Prostate gland (tissue), 2 donors: ENCODE measurements at places on chromosomes 11 and 22. TPM values are rescaled to one million over a fixed set of nuclear protein-coding genes. Genes with fewer than 3 reads are reported as not detected.

DNA sequence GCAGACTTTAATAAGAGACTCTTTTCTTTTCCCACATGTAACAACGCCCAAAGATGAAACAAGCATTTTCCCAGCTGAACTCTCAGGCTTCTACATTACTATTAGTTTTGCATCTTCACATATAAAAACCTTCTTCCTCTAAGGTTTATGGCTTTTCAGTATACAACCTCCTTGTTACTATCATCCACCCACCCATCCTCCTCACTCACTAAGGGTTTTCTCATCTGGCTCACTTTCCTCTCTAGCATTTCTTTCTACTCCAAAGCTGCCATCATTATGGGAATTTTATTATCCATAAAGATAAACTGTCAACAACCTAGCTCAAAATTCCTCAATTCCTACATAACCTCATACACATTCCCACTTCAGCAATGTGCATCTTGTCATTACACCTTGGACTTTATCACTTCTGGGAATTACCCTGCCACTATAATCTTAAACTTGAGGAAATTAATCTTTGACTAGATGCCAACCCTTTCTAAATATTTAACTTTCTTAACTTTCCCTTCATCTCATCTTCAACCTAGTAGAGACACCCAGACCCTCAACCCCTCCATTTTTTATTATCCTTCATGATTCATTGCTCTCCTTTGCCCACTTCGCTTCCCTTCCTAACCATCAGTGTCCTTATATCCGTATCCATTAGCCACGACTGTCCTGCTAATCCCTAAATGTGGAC, 30.9 kb downstream of the MTMR2 start:
- no peak overlapping the region for H3K4me3 ChIP-seq
- no peak overlapping the region for H3K27ac ChIP-seq
- no peaks in the 10 kb centered on the region for H3K4me1 ChIP-seq

CHRDL2 gene
- total RNA-seq = 0.09 TPM

- H3K4me3 ChIP-seq = no peak overlapping the region
- H3K36me3 ChIP-seq = no peaks in the 10 kb centered on the region
- no peak for DNase-seq
- no peaks in the 10 kb centered on the region for H3K27me3 ChIP-seq
- H3K4me1 ChIP-seq = no peaks in the 10 kb centered on the region
- H3K27ac ChIP-seq = no peak overlapping the region
Measured at GRCh38 chr11:7098235-7098832, 9.5 kb downstream of the RBMXL2 start.

GRCh38 chr11:74926304-74927030, 22.4 kb downstream of the XRRA1 start:
- no peaks in the 10 kb centered on the region for H3K4me1 ChIP-seq
- no peaks in the 10 kb centered on the region for H3K27me3 ChIP-seq
- no peak overlapping the region for H3K4me3 ChIP-seq
- no peak for DNase-seq

DNA sequence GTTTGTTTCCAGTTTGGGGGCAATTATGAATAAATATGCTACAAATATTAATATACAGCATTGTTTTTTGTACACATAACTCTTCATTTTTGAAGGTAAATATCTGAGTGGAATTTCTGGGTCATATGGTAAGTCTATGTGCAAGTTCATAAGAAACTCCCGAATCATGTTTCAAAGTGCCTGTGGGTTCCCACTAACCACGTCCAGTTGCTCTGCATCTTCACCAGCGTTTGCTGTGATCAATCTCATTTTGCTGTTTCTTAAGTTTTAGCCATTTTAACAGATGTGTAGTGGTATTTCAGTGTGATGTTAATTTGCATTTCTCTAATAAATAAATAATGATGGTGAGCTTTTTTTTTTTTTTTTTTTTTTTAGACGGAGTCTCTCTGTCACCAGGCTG, 14.2 kb upstream of the CSRP3 start:
- no peak overlapping the region for H3K27ac ChIP-seq
- H3K36me3 ChIP-seq = no peaks in the 10 kb centered on the region
- peaks cover 2% of the 10 kb centered on the region for H3K27me3 ChIP-seq
- no peaks in the 10 kb centered on the region for H3K4me1 ChIP-seq

GRCh38 chr22:37068859-37069258, 17.3 kb downstream of the KCTD17 start:
- H3K27me3 ChIP-seq = peaks cover 9% of the 10 kb centered on the region
- no peak for DNase-seq
- no peaks in the 10 kb centered on the region for H3K36me3 ChIP-seq
- no peak overlapping the region for H3K4me3 ChIP-seq
- H3K27ac ChIP-seq = no peak overlapping the region
- H3K4me1 ChIP-seq = no peaks in the 10 kb centered on the region

- no peak overlapping the region for H3K4me3 ChIP-seq
- H3K4me1 ChIP-seq = no peaks in the 10 kb centered on the region
- no peaks in the 10 kb centered on the region for H3K27me3 ChIP-seq
- DNase-seq = no peak
Measured at GRCh38 chr22:30223303-30223702, 23.3 kb downstream of the LIF start.

OR51B4 gene
- not detected for total RNA-seq

DNA sequence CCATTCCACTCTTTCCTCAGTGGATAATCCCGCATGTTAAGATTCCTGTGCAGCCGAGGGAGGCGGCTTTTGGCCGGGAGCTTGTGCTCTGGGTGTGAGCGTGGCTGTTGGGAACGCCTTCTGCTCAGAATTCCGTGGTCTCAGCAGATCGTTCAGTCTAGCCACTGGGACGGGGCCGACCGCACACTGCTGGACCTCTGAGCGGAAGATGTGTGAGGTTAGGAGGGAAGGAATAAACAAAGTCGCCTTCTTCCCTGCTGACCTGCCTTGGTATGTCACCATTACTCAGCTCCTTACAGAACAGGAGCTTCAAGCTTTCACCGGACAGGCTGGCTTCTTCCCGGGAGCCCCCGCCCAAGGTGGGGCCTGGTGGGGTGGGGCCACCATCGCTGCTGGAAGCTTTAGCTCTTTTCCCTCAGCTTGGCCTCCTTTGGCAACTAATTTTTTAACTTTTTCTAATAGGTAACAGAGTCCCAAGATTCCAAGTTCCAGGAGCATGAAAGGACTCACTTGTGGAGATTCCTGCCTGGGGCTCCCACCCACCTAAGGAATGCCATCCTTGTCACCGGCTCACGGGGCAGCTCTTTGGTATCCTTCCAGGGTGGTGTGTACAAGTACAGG, 22.5 kb upstream of the SEPTIN5 start:
- no peaks in the 10 kb centered on the region for H3K27me3 ChIP-seq
- H3K4me1 ChIP-seq = no peaks in the 10 kb centered on the region
- no peak for DNase-seq
- no peak overlapping the region for H3K4me3 ChIP-seq

- no peak overlapping the region for H3K4me3 ChIP-seq
- no peaks in the 10 kb centered on the region for H3K27me3 ChIP-seq
- no peaks in the 10 kb centered on the region for H3K36me3 ChIP-seq
- peak overlapping the region; percentile 25 for H3K27ac ChIP-seq
- DNase-seq = no peak
Measured at GRCh38 chr11:15969701-15970329, 386.5 kb downstream of the SOX6 start.

DNA sequence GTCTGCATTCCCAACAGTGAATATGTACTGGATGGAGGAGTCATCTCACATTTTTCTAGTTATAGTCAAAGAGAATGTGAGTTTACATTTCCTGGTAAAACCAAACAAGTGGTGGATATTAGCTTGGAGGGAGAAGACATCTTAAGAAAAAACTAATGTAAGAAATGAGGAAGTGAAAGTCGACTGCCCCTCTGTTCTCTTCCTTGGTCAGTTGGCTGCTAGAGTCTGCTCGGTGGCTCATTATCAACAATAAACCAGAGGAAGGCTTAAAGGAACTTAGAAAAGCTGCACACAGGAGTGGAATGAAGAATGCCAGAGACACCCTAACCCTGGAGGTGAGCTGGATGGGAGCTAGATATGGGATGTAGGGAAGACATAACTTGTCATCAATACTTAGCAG, 5.8 kb downstream of the SLC22A9 start:
- no peak overlapping the region for H3K27ac ChIP-seq
- no peak for DNase-seq
- no peaks in the 10 kb centered on the region for H3K36me3 ChIP-seq
- H3K4me3 ChIP-seq = no peak overlapping the region
- H3K4me1 ChIP-seq = no peaks in the 10 kb centered on the region
- no peaks in the 10 kb centered on the region for H3K27me3 ChIP-seq

DNA sequence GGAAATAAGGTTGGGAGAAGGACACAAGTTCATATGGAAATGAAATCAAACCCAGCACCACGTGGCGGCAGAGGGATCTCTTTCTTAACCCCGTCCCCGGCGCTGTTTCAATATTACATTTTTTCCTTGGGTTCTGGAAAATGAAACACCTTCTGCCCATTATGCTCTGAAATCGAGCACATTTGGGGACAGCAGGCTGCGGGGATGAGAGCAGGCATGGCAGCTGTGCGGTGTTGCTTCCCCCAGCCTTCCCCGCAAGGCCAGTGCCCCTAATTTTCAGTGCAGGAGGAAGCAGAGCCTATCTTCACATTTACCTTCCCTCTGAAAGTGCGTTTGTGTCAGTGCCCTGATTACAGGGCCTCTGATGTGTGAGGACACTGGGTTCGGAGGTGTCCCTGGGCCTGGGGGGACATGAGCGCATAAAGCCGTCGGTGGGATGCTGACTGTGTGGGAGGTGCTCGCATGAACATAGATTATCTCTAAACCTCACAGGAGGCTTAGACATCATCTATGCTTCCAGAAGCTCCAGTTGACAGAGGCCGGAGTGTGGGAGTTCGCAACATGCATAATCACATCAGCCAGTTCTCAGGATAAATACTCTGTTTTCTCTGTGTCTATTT, 921.3 kb downstream of the BRD1 start:
- H3K27me3 ChIP-seq = peaks cover 9% of the 10 kb centered on the region
- H3K4me1 ChIP-seq = no peaks in the 10 kb centered on the region
- no peaks in the 10 kb centered on the region for H3K36me3 ChIP-seq
- H3K4me3 ChIP-seq = no peak overlapping the region
- no peak overlapping the region for H3K27ac ChIP-seq

DNA sequence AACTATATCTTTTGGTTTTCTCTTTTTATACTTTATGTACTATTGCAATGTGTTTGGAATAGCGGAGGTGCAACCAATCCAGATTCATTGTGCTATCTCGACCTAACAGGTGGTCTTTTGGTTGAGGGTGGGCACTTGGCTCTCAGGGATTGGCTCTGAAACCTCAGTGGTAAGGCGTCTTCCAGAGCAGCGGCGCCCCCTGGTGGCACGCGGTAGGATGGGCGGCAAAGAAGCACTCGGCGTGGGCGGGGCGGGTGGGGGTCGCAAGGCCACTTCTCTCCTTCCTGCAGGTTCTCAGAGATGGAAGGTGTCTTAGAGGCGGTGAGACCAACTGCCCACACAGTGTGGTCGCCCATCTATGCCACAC, 19.2 kb upstream of the PLET1 start:
- no peaks in the 10 kb centered on the region for H3K36me3 ChIP-seq
- DNase-seq = peak; percentile 42
- H3K4me3 ChIP-seq = peak overlapping the region; percentile 28

DNA sequence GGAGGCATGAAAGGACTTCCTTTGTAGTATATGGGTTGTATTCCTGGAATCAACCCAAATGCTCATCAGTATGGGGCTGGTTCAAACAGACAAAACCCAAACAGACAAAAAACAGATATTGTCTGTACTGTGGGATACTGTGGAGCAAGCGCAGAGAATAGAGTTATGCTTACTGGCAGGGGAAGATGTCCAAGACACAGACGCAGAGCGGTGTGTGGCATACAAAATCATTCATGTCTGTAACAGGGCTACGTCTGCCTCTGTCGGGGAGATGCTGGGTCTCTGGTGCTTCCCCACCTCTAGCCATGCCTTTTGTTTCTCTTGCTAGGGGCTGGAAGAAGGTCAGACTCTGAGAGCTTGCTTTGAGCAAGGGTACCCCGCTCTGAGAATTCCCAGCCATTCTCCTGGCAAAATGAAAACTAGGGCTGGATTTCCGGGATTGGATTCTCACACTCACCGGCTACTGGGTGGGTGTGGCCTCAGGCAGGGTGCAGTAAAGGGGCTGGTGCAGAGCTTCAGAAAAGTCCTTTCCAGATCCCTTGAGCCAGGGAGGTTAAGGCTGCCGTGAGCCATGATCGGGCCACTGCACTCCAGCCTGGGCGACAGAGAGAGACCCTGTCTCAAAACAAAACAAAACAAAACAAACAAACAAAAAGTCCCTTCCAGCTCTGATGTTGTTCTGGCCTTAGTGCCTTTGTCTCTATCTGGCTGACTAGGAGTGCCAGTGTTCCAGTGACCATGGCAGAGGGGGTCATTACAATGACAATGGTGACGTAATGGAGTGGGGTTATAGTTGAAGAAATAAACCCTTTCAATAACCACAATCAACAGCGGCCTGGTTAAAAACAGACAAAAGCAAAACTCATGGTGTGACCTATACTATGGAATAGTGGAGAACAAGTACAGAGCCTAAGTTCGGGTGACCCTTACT, 2.9 kb upstream of the ABCC8 start:
- no peak for DNase-seq
- no peak overlapping the region for H3K27ac ChIP-seq
- no peaks in the 10 kb centered on the region for H3K4me1 ChIP-seq
- no peaks in the 10 kb centered on the region for H3K36me3 ChIP-seq

SESN3 gene
- total RNA-seq = 33.8 TPM

- H3K27ac ChIP-seq = no peak overlapping the region
- H3K4me1 ChIP-seq = no peaks in the 10 kb centered on the region
- no peaks in the 10 kb centered on the region for H3K36me3 ChIP-seq
- DNase-seq = no peak
- H3K27me3 ChIP-seq = no peaks in the 10 kb centered on the region
- no peak overlapping the region for H3K4me3 ChIP-seq
Measured at GRCh38 chr22:46163557-46163888, 13.2 kb downstream of the PPARA start.

- H3K27me3 ChIP-seq = no peaks in the 10 kb centered on the region
- no peak for DNase-seq
- H3K4me1 ChIP-seq = peaks cover 4% of the 10 kb centered on the region
- no peak overlapping the region for H3K27ac ChIP-seq
Measured at GRCh38 chr22:21803811-21804249, 63.6 kb downstream of the MAPK1 start.

- no peaks in the 10 kb centered on the region for H3K36me3 ChIP-seq
- H3K4me3 ChIP-seq = no peak overlapping the region
- no peaks in the 10 kb centered on the region for H3K4me1 ChIP-seq
- DNase-seq = no peak
Measured at GRCh38 chr11:35853971-35854370, 89.9 kb upstream of the LDLRAD3 start.

THY1 gene
- 39.7 TPM for total RNA-seq

DNA sequence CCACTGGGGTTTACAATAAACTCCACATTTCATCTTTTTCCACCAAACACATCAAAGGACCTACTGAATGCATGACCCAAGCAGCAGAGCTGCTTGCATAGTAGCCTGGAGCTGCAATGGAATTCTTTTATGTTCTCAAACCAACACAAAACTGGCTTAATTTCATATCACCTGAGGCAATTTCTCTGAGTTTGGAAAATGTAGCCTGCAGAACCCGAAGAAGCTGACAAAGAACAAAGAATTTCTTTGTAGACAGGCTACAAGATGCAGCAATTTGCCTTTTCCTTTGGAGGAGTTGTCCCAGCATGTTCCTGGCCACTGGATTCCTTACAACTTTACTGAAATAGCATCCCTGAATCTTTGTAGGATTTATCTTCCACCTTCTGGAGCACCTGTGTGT, 5.5 kb upstream of the TECTA start:
- H3K4me3 ChIP-seq = no peak overlapping the region
- no peak for DNase-seq
- H3K4me1 ChIP-seq = no peaks in the 10 kb centered on the region
- no peak overlapping the region for H3K27ac ChIP-seq
- no peaks in the 10 kb centered on the region for H3K27me3 ChIP-seq
